ENCODE measurements at places on chromosomes 4 and X. TPM values are rescaled to one million over a fixed set of nuclear protein-coding genes. Genes with fewer than 3 reads are reported as not detected.

DNA sequence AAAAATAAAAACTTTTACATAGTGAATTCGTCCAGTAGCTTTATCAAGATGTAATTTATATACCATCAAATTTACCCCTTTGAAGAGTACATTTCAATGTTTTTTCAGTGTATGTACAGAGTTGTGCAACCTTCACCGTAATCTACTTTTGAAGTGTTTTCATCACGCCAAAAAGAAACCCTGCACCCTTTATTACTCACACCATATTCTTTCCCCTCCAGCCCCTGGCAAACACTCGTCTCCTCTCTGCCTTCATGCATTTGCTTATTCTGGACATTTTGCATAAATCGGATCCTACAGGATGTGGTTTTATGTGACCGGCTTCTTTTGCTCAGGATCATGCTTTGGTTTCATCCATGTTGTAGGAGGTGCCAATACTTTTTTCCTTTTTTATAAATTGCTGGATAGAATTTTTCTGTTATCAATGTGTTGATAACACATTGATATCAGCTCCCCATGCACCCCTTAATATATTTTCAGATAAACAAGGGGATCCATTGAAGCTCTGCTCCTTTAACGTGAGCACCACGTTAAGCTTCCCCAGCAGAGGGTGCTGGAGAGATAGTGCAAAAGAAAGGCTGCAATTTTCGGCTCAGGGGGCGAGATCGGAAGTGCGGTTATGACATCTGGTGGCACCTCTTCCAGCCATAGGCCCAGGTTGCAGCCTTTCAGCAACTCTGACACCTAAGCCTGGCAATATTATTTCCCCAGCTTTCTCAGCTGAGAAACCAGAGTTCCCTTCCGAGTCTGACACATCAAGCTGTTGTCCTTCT is 100.1 kb upstream of the VCX3B start:
- no peak overlapping the region for H3K4me3 ChIP-seq
- H3K27me3 ChIP-seq, result no peaks in the 10 kb centered on the region
- H3K36me3 ChIP-seq, result no peaks in the 10 kb centered on the region
- no peak overlapping the region for H3K27ac ChIP-seq

MTNR1A gene
- not detected for total RNA-seq

GRCh38 chrX:151359931-151360871 is 36.8 kb upstream of the VMA21 start:
- H3K36me3 ChIP-seq, result no peaks in the 10 kb centered on the region
- no peaks in the 10 kb centered on the region for H3K27me3 ChIP-seq
- peak; percentile 30 for DNase-seq
- no peak overlapping the region for H3K4me3 ChIP-seq

DNA sequence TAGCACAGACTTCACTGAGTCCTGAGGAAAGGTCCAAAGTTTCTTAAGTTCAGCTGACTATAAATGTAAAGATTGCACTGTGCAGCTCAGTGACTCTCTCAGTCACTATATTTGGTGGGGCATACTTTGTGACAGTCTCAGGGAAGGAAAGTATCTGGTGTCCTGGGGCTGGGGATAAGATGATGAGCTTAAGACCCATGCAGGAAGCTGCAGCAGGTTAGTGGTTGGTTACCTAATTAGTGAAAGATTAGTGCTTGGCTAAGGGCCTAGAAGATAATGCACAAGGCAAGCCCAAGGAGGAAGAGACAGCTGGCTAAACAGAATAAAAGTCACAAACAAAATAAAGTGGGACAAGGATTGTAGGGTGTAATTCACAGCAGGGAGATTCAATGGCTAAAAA is 25.4 kb upstream of the SLITRK4 start:
- no peak overlapping the region for H3K4me3 ChIP-seq
- DNase-seq, result no peak
- no peaks in the 10 kb centered on the region for H3K27me3 ChIP-seq
- no peaks in the 10 kb centered on the region for H3K4me1 ChIP-seq

- no peak overlapping the region for H3K27ac ChIP-seq
- H3K36me3 ChIP-seq, result peaks cover 4% of the 10 kb centered on the region
- no peak overlapping the region for H3K4me3 ChIP-seq
- H3K4me1 ChIP-seq, result peaks cover 6% of the 10 kb centered on the region
- DNase-seq, result no peak
Observed at GRCh38 chr4:6794189-6794588, 11.7 kb downstream of the KIAA0232 start.

SGCB gene
- total RNA-seq, result 31.2 TPM

NAP1L2 gene
- total RNA-seq, result not detected

RNF212 gene
- 7.1 TPM for total RNA-seq

AKAP4 gene
- total RNA-seq, result not detected

GABRE gene
- 32.1 TPM for total RNA-seq

GRCh38 chrX:115948018-115948923 is 222.3 kb upstream of the AGTR2 start:
- no peaks in the 10 kb centered on the region for H3K27me3 ChIP-seq
- no peaks in the 10 kb centered on the region for H3K36me3 ChIP-seq
- DNase-seq, result no peak
- H3K4me1 ChIP-seq, result no peaks in the 10 kb centered on the region

- no peak for DNase-seq
- no peak overlapping the region for H3K27ac ChIP-seq
- H3K4me1 ChIP-seq, result no peaks in the 10 kb centered on the region
- no peaks in the 10 kb centered on the region for H3K36me3 ChIP-seq
Observed at GRCh38 chrX:147180886-147181285, 366.3 kb upstream of the CXorf51A start.

DNA sequence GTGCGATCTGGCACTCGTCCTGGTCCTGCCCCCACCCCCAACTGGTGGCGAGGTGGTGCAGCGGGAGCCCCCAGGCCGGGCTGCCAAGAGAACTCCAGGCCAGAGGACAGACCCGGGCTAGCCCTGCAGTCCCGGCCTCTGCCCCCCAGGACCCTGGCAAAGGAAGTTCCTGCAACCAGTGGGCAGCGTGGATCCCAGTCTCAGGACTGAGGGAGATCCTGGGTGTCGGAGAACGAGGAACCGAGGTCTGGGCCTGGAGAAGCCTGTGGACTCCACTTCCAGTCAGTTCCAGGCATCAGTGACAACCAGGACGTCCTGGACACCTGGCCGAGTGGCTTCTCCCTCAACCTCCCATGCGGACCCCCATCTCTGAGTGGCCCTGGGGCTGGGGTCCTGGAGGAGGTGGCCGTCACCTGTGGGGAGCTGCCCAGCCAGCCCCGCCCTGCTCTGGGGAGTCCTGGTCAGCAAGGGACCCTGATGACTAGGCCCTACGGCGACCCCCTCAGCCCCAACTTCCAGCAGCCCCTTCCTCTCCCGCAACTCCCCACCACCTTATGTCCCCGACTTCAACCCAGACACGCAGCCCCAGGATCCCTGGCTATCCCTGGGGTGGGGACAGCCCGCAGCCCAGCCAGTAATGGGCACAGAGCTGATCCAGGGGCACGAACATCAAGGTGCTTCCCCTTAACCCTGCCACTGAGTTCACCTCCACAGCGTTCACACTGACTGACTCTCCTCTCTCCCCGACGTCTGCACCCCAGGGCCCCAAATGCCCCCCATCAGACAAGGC is 53.7 kb upstream of the NKX1-1 start:
- peak; percentile 73 for DNase-seq
- H3K27me3 ChIP-seq, result peaks cover 34% of the 10 kb centered on the region
- no peaks in the 10 kb centered on the region for H3K36me3 ChIP-seq
- H3K27ac ChIP-seq, result no peak overlapping the region
- H3K4me1 ChIP-seq, result no peaks in the 10 kb centered on the region

GRCh38 chrX:109952050-109952449 is 50.9 kb upstream of the TMEM164 start:
- H3K4me1 ChIP-seq, result peaks cover 10% of the 10 kb centered on the region
- H3K4me3 ChIP-seq, result no peak overlapping the region
- H3K27me3 ChIP-seq, result peaks cover 3% of the 10 kb centered on the region
- no peak overlapping the region for H3K27ac ChIP-seq
- DNase-seq, result no peak
- H3K36me3 ChIP-seq, result no peaks in the 10 kb centered on the region

PDLIM3 gene
- total RNA-seq, result 1.8 TPM

CHST7 gene
- 8.0 TPM for total RNA-seq

PCDH18 gene
- total RNA-seq, result 191 TPM

- H3K27me3 ChIP-seq, result peaks cover 5% of the 10 kb centered on the region
- no peaks in the 10 kb centered on the region for H3K4me1 ChIP-seq
- no peak for DNase-seq
- H3K4me3 ChIP-seq, result no peak overlapping the region
- no peak overlapping the region for H3K27ac ChIP-seq
Observed at GRCh38 chrX:133598601-133599335, 183.5 kb upstream of the GPC4 start.

DNA sequence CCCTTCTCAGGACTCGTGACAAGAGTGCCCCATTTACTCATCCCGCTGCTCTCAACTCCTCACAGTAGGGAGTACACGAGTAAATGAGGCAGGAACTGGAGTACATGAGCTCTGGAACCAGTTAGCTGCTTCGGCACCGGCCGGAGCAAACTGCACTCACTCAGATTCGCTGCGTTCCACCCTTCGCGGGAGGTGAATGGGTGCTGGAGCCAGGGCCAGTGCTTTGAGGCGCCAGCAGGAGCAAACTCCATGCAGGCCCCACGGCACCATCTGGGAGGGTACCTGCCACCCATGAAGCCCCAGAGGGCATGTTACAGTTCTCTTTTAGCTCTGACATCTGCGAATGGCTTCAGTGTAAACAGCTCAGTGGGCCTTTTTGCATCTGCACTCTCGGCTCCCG is 315.5 kb upstream of the GK2 start:
- no peaks in the 10 kb centered on the region for H3K36me3 ChIP-seq
- H3K27me3 ChIP-seq, result no peaks in the 10 kb centered on the region
- DNase-seq, result no peak
- no peaks in the 10 kb centered on the region for H3K4me1 ChIP-seq
- H3K4me3 ChIP-seq, result no peak overlapping the region

GRCh38 chr4:118759481-118759880 is 74.3 kb downstream of the METTL14 start:
- H3K36me3 ChIP-seq, result peaks cover 77% of the 10 kb centered on the region
- H3K4me1 ChIP-seq, result peaks cover 78% of the 10 kb centered on the region
- H3K27me3 ChIP-seq, result no peaks in the 10 kb centered on the region
- peak overlapping the region; percentile 47 for H3K27ac ChIP-seq
- no peak overlapping the region for H3K4me3 ChIP-seq

DNA sequence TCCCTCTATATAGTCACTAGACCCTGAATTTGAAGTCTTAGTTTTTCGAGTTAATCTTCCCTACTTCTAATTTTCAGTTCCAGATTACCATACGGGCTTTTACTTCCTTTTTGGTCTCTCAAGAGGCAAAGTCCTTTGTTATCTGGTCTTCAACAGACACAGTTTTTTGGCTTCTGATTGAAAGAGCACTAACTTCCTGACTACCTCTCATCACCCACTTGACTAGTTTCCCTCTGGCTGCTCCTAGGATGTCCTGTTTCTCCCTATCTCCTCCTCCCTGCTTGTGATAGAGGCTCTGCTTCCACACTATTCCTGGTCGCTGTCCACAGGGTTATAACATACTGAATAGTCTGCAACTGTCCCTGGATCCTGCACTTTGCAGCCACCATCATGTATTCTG is 16.7 kb upstream of the WDR44 start:
- H3K4me1 ChIP-seq, result no peaks in the 10 kb centered on the region
- no peak overlapping the region for H3K27ac ChIP-seq

FAAH2 gene
- under 0.01 TPM for total RNA-seq

DRD5 gene
- not detected for total RNA-seq

DNA sequence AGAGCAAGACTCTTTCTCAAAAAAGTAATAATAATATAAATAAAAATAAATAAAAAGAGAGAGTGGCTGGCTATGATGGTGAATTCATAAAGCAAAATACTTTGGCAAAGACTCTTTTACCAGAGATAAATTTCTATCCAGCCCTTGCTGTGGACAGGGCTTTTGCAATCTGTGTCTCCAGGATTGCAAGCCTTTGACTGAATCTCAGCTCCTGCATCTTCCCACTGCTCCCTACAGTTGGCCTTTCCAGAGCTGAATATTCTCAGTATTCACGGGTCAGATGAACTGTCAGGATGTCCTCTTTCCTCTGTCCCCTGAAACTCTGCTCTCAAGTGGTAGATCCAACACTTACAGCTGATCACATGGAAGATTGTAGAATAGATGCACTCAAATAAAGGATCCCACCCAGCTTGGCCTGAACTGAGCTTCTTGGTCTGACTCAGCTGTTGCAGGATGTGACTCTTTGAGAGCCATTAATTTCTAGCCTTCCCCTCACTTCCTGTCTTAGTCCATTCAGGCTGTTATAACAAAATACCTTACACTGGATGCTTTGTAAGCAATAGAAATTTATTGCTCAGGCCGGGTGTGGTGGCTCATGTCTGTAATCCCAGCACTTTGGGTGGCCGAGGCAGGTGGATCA is 123.4 kb upstream of the GUCY1A1 start:
- peak; percentile 31 for DNase-seq
- no peaks in the 10 kb centered on the region for H3K27me3 ChIP-seq
- no peaks in the 10 kb centered on the region for H3K36me3 ChIP-seq
- no peak overlapping the region for H3K27ac ChIP-seq
- no peaks in the 10 kb centered on the region for H3K4me1 ChIP-seq

DNA sequence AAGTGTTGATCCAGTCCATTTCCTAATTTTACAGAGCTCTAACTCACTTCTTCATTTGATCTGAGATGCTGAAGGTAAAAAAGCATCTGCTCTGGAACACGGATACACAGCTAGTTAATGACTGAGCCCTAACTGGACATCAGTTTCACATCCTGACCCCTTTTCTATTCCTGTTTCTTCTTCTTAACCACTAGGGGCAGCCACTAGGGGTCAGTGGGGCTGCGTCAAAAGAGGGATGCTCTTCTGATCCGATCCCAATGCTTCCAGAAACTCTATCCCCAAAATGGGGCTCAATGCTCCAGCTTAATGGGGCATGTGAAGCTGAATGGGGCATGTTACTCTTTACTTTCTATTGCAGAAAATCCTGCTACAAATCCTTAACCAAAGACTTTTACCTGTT is 33.4 kb upstream of the PHKA2 start:
- no peaks in the 10 kb centered on the region for H3K36me3 ChIP-seq
- no peak overlapping the region for H3K4me3 ChIP-seq
- H3K27ac ChIP-seq, result no peak overlapping the region
- peak; percentile 59 for DNase-seq
- no peaks in the 10 kb centered on the region for H3K4me1 ChIP-seq

DTHD1 gene
- not detected for total RNA-seq

DNA sequence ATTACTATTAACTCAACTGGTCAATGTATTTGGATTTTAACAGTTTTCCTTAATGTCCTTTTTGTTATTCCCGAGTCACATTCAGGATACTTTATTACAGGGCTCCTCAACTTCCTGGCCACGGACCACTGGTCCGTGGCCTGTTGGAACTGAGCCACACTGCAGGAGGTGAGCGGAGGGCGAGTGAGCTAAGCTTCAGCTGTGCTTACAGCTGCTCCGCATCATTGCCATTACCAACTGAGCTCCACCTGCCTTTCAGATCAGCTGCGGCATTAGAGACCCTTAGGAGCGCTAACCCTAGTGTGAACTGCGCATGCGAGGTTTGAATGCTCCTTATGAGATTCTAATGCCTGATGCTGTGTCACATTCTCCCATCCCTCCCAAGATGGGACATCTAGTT is 591.7 kb downstream of the CCSER1 start:
- H3K27ac ChIP-seq, result no peak overlapping the region
- no peaks in the 10 kb centered on the region for H3K27me3 ChIP-seq
- H3K4me1 ChIP-seq, result no peaks in the 10 kb centered on the region
- H3K36me3 ChIP-seq, result no peaks in the 10 kb centered on the region
- no peak overlapping the region for H3K4me3 ChIP-seq

AR gene
- total RNA-seq, result 4.7 TPM

PPAT gene
- total RNA-seq, result 10.6 TPM
